ENCODE measurements at places on chromosomes 3 and 15. TPM values are rescaled to one million over a fixed set of nuclear protein-coding genes. Genes with fewer than 3 reads are reported as not detected.

DNA sequence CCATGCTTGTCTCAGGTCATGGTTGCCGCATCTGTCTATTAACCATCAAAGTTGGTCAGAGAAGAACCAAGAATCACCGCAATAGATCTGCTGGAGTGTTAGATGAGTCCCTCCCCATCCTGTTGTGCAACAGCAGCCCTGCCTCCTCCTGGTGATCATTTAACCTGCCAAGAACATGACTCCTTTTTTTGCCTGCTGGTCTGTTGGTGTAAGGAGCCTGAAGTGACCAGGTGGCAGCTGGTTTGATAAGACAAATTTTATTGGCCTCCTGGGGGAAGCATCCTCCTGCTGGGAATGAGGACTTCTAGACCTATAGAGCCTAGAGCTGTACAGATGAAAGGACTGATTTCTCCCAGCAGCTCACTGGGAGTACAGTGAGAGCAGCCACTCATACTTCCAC lies 43.5 kb upstream of the RAF1 start:
- no peaks in the 10 kb centered on the region for H3K27me3 ChIP-seq
- H3K4me1 ChIP-seq: no peaks in the 10 kb centered on the region
- H3K36me3 ChIP-seq: no peaks in the 10 kb centered on the region
- H3K4me3 ChIP-seq: no peak overlapping the region
- no peak overlapping the region for H3K27ac ChIP-seq

- H3K27me3 ChIP-seq: no peaks in the 10 kb centered on the region
- no peaks in the 10 kb centered on the region for H3K4me1 ChIP-seq
- no peaks in the 10 kb centered on the region for H3K36me3 ChIP-seq
- DNase-seq: no peak
- H3K27ac ChIP-seq: no peak overlapping the region
Observed at GRCh38 chr3:63056932-63057331, 181.7 kb upstream of the CADPS start.

GRCh38 chr3:172286548-172287148 lies 161.6 kb downstream of the GHSR start:
- no peaks in the 10 kb centered on the region for H3K4me1 ChIP-seq
- H3K36me3 ChIP-seq: no peaks in the 10 kb centered on the region
- no peak overlapping the region for H3K4me3 ChIP-seq

DNA sequence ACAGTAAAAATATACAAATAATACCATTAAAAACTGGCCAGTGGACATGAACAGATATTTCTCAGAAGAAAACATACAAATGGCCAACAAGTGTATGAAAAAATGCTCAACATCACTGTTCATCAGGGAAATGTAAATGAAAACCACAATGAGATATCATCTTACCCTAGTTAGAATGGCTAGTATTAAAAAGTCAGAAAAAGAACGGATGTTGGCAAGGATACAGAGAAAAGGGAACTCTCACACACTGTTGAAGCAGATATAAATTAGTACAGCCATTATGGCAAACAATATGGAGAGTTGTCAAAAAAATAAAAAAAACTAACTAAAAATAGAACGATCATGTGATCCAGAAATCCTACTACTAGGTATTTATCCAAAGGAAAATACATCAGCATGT lies 222.7 kb upstream of the NAALADL2 start:
- DNase-seq: no peak
- no peaks in the 10 kb centered on the region for H3K36me3 ChIP-seq
- H3K4me1 ChIP-seq: no peaks in the 10 kb centered on the region
- no peak overlapping the region for H3K27ac ChIP-seq

GRCh38 chr3:124283652-124284023 lies 291.7 kb upstream of the ROPN1 start:
- no peak for DNase-seq
- no peak overlapping the region for H3K4me3 ChIP-seq
- H3K27ac ChIP-seq: no peak overlapping the region
- H3K36me3 ChIP-seq: no peaks in the 10 kb centered on the region
- no peaks in the 10 kb centered on the region for H3K4me1 ChIP-seq

Gene TTLL13
- total RNA-seq: not detected

GRCh38 chr15:49438962-49439631 lies 16.1 kb downstream of the FGF7 start:
- no peaks in the 10 kb centered on the region for H3K4me1 ChIP-seq
- H3K27me3 ChIP-seq: no peaks in the 10 kb centered on the region
- no peak overlapping the region for H3K4me3 ChIP-seq
- no peak for DNase-seq

DNA sequence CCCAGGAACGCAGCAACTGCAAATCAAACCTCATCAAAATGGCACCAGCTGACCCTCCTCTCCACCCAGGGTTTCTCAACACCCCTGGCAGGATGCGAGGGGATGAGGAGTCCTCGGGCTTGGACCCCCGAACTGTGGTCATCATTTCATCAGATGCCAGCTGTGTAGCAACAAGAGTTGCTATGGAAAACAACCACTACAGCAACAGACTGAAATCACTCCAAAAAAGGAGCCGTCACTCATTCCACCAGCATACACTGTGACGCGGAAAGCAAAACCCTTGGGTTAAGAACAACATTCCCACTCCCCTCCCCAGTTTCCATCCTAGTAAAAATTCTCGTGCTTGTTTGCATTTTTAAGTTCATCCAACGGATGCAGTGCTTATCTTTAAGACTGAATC lies 40.1 kb downstream of the VGLL4 start:
- peaks cover 17% of the 10 kb centered on the region for H3K4me1 ChIP-seq
- H3K36me3 ChIP-seq: no peaks in the 10 kb centered on the region
- H3K4me3 ChIP-seq: no peak overlapping the region
- no peak for DNase-seq
- H3K27ac ChIP-seq: no peak overlapping the region

Gene PLCH1
- 12.2 TPM for total RNA-seq

- peak overlapping the region; percentile 94 for H3K4me3 ChIP-seq
- no peaks in the 10 kb centered on the region for H3K36me3 ChIP-seq
- no peaks in the 10 kb centered on the region for H3K4me1 ChIP-seq
- H3K27ac ChIP-seq: peak overlapping the region; percentile 98
- no peaks in the 10 kb centered on the region for H3K27me3 ChIP-seq
- DNase-seq: peak; percentile 28
Observed at GRCh38 chr15:58748040-58748851, 1.3 kb downstream of the ADAM10 start.

GRCh38 chr15:75023181-75023871 lies at the start of gene PPCDC:
Gene PPCDC, plus strand, starts transcription at chr15:75023590. Its CDS starts 4,729 bp downstream, at chr15:75028319.
- DNase-seq: peak; percentile 96
- no peaks in the 10 kb centered on the region for H3K36me3 ChIP-seq
- H3K27me3 ChIP-seq: no peaks in the 10 kb centered on the region
- peak within 1 kb of the TSS; percentile 84 for H3K27ac ChIP-seq

Gene BOC
- 41.4 TPM for total RNA-seq

DNA sequence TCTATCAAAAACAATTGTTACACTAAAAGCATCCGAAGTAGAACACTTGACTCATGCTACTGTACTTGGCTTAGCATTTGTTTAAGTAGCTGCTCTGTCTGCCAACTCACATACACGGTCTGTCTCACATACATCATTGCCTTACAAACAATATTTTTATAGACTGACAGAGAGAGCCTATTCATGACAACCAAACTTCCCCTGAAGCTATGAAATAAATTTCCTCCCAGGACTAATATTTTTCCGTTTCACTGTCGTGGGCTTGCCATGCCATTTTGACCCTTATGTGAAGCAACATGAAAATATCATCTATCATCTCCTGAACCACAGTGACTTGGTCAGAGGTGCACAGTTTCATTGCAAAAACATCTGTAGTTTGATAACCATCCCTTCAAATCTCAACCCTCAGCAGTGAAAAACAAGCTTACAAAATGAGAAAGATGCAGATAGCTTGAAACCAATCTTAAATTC lies 66.5 kb upstream of the PYGO1 start:
- H3K36me3 ChIP-seq: no peaks in the 10 kb centered on the region
- no peaks in the 10 kb centered on the region for H3K4me1 ChIP-seq
- H3K27ac ChIP-seq: no peak overlapping the region
- no peak overlapping the region for H3K4me3 ChIP-seq
- no peaks in the 10 kb centered on the region for H3K27me3 ChIP-seq

Gene AVEN
- total RNA-seq: 11.9 TPM

DNA sequence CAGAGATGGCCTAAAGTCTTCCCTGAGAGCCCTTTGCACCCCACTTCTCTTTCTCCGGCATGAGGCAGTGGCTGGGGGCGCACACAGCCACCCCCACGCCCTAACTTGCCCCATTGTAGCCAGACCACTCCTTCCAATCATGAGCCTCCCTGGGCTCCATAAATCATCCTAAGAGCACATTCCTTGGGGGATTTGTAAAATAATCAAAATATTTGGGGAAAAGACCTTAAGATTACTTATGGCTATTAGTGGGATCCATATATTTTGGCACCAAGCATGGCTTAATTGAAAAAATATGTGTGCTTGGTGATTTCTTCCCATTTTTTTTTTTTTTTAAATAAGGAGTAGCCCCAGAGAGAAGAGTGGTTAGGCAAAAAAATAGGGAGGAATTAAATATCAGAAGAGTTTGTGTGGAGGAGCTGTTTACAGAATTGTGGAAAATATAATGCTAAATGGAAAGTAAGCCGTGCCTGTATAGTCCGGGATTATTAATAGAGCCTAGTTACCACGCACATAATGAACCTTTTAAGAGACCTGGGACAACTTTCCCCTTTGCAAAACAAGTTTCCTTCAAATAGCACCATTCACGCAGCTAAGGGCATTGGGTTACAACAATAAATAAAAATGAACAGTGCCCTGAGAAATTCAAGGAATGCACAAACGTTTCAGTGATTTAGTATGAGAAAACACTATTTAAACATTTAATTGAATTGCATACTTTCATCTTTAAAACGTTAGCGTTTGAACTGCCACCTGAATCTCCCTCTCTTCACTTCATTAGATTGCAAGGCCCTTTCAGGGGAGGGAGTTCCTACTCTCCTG lies 46.1 kb downstream of the SMAD6 start:
- H3K27ac ChIP-seq: peak overlapping the region; percentile 52
- no peak for DNase-seq

GRCh38 chr3:117871934-117872333 lies 1162.4 kb downstream of the TUSC7 start:
- H3K36me3 ChIP-seq: no peaks in the 10 kb centered on the region
- no peak overlapping the region for H3K27ac ChIP-seq
- H3K4me3 ChIP-seq: no peak overlapping the region
- DNase-seq: no peak
- H3K27me3 ChIP-seq: no peaks in the 10 kb centered on the region

- H3K27ac ChIP-seq: peak overlapping the region; percentile 99
- no peaks in the 10 kb centered on the region for H3K36me3 ChIP-seq
- no peak overlapping the region for H3K4me3 ChIP-seq
- DNase-seq: no peak
Observed at GRCh38 chr3:141405591-141405990, 37.3 kb downstream of the ZBTB38 start.

- no peak for DNase-seq
- H3K4me3 ChIP-seq: no peak overlapping the region
- H3K27ac ChIP-seq: peak overlapping the region; percentile 70
Observed at GRCh38 chr15:70197318-70197944, 99.7 kb upstream of the TLE3 start.

GRCh38 chr3:67198374-67198773 lies 200.3 kb downstream of the KBTBD8 start:
- H3K4me1 ChIP-seq: no peaks in the 10 kb centered on the region
- DNase-seq: no peak
- H3K4me3 ChIP-seq: no peak overlapping the region
- H3K27ac ChIP-seq: no peak overlapping the region
- no peaks in the 10 kb centered on the region for H3K27me3 ChIP-seq

DNA sequence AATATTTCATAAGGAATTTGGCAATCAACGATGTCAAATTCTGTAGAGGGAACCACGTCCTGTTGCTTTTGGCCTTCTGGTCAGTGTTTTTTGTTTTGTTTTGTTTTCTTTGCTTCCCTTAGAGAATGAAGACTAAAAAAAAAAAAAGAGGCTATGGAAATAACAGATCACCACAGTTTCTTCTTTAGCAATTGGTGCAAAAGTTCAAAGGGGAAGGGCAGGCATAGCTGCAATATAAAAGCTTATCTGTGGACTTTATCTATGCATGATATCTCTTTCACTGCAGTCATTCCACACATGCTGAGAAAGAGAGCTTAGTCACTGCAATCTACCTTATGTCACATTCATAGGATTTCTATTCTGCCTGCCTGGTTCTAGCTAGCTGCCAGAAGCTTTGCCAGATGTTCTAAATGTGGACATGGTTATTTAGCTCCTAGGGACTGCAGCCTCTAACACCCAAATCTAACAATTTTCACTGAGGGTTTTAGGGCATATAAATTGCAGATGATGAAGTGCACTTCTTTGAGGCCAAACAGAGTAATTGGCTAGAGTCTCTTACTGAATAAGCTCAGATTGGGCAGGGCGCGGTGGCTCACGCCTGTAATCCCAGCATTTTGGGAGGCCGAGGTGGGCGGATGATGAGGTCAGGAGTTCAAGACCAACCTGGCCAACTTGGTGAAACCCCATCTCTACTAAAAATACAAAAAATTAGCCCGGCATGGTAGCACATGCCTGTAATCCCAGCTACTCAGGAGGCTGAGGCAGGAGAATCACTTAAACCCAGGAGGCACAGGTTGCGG lies 637.2 kb downstream of the NTRK3 start:
- H3K36me3 ChIP-seq: no peaks in the 10 kb centered on the region
- no peaks in the 10 kb centered on the region for H3K4me1 ChIP-seq
- H3K27ac ChIP-seq: no peak overlapping the region
- H3K4me3 ChIP-seq: no peak overlapping the region
- DNase-seq: no peak
- H3K27me3 ChIP-seq: no peaks in the 10 kb centered on the region

Gene CCDC9B
- 29.7 TPM for total RNA-seq

Gene ITGA11
- total RNA-seq: 11.0 TPM

Gene AMOTL2
- 92.8 TPM for total RNA-seq

Gene RBP2
- not detected for total RNA-seq

Gene TRPM1
- not detected for total RNA-seq

- H3K4me3 ChIP-seq: no peak overlapping the region
- H3K36me3 ChIP-seq: no peaks in the 10 kb centered on the region
- H3K4me1 ChIP-seq: no peaks in the 10 kb centered on the region
- H3K27me3 ChIP-seq: no peaks in the 10 kb centered on the region
Observed at GRCh38 chr15:41900526-41901380, 6.9 kb upstream of the SPTBN5 start.

DNA sequence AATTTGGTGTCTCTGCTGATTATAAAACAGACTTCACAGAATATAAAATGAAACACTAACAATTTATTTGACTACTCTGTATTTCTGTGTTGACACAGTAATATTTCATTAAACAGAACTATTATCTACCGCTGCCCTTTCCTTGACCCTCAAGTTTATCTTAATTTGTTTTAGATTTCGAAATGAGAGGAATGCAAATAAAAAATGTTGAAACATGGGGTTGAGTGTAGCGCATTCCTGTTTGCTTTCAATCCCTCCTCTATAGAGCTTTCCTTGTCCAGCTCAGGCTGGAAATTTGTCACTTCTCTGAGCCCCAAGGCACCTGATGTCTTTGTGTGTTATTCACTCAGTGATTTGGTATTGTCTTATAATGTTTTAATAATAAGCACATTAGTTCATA lies 550.2 kb downstream of the ZBBX start:
- H3K4me1 ChIP-seq: no peaks in the 10 kb centered on the region
- no peak overlapping the region for H3K27ac ChIP-seq
- DNase-seq: no peak
- no peak overlapping the region for H3K4me3 ChIP-seq
- H3K27me3 ChIP-seq: no peaks in the 10 kb centered on the region

Gene GABRA5
- 0.14 TPM for total RNA-seq
